Left cardiac atrium (tissue), 4 donors: ENCODE measurements at places on chromosomes 4 and X. TPM values are rescaled to one million over a fixed set of nuclear protein-coding genes. Genes with fewer than 3 reads are reported as not detected.

GRCh38 chrX:30982467-30982866 is 89.4 kb downstream of the FTHL17 start:
- no peak for DNase-seq

DNA sequence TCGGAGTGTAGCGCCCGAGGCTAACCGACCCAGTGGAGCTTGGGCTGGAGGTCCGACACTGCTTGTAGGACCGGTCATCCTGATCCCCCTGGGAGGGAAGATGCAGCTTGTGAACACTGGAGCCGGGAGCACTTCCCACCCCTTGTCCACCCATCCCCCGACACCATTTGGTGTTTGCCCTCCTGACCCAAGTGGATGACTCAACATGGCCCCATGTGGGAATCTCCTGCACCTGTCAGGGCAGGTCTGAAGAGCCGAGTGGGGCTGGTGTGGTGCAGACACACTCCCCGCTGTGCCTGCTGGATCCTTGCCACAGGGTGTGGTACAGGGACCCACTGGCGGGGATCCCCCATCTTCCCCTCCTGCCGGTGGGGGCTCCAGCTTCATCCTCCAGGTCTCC is 90.0 kb upstream of the AFAP1 start:
- no peak for DNase-seq

- no peak for DNase-seq
Measured at GRCh38 chr4:102817021-102817605, 10.2 kb downstream of the UBE2D3 start.

GRCh38 chr4:119041396-119041795 is 94.2 kb upstream of the MYOZ2 start:
- DNase-seq, result no peak

- DNase-seq, result no peak
Measured at GRCh38 chrX:130778773-130779172, 124.2 kb downstream of the ENOX2 start.

Gene CENPE
- 0.71 TPM for total RNA-seq

- no peak for DNase-seq
Measured at GRCh38 chr4:88897180-88897579, 159.8 kb downstream of the FAM13A start.

- no peak for DNase-seq
Measured at GRCh38 chr4:96509039-96509741, 669.3 kb downstream of the PDHA2 start.

Gene MSX1
- total RNA-seq, result 4.5 TPM
